ENCODE measurements at places on chromosomes 6 and 20.

DNA sequence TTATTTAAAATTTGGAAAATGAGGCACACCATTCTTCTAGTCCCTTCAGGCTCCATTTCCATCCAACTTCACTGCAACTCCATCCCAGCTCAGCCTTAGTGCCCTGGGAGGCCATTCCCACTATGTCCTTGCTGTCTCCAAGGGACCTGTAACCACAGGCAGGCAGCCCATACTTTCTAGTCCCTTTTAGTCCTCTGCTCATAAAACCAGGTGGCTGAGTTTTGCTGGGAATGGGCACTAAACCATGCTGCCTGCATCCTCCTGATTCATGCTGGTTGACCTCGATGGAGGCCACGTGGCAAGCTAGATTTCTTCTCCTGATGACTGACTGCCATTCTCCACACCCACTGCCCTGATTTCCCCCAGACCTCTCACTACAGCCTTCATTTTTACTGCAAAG, 27.5 kb upstream of the MYMX start:
- DNase-seq, result no peak

DNA sequence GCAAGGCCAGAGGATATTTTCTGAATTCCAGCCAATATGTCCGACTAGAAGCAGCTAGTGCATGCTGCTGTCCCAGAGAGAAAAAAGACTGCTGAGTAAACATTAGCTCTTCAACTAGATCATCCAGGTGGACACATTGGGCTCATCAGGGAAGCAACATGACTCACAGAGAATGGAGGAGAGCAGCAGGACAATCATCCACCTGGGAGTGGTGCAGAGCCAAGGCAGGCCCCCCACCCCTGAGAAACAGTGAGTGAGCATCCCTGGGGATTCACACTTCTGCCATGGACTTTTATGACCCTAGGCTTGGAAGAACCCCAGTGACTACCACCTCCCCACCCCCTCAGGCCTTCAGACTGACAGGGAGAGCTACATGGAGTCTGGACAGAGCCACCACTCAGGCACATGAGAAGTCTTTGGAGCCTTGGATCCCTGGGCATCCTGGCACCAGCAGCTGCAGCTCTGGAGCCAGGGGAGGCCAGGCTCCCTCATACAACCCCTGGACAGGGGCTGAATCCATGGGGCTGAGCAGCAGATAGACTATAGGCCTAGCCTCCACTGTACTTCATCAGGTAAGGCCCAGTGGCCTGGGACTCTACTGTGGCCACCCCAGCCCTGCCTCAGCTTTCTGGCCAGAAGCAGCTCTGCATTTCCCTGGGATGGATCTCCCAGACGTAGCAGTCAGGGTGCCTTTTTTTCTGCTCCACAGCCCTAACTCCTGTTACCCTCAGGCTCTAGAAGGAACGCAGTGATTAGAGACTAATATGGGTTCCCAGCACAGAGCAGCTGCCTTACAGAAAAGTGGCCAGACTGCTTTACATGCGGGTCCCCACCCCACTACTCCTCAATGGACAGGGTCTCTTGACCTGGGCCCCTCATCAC, 82.9 kb upstream of the RNF217 start:
- no peak for DNase-seq

GRCh38 chr6:147621961-147622360, 113.5 kb downstream of the SAMD5 start:
- no peak for DNase-seq

DNA sequence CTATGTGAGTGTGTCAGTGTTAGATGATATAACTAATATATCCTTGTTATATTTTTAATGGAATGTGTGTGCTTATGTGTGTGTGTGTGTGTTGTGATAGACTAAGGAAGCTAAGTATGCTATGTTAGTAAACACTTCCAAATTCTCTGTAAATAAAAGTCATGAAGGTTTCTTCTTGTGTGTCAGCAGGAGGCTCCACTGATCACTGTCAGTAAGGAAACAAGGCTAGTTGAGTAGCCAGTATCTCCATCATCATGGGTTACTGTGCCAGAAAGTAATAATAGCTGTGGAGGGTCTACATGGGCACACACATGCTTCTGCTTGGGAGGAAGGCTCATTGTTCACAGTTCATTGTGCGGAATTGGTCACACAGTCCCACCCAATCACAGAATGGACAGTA, 302.8 kb upstream of the RNF217 start:
- DNase-seq, result no peak

GRCh38 chr20:38298768-38299288, 5.1 kb upstream of the BPI start:
- DNase-seq, result no peak

GRCh38 chr6:5471637-5472398, 210.5 kb downstream of the FARS2 start:
- no peak for DNase-seq

GRCh38 chr6:47135772-47136171, 93.6 kb upstream of the ADGRF1 start:
- no peak for DNase-seq

GRCh38 chr6:161651949-161652348, 378.1 kb upstream of the AGPAT4 start:
- DNase-seq, result no peak

GRCh38 chr6:22099231-22099630, 197.6 kb downstream of the PRL start:
- DNase-seq, result no peak

- no peak for DNase-seq
Observed at GRCh38 chr20:57387463-57387862, 3.7 kb upstream of the RBM38 start.

DNA sequence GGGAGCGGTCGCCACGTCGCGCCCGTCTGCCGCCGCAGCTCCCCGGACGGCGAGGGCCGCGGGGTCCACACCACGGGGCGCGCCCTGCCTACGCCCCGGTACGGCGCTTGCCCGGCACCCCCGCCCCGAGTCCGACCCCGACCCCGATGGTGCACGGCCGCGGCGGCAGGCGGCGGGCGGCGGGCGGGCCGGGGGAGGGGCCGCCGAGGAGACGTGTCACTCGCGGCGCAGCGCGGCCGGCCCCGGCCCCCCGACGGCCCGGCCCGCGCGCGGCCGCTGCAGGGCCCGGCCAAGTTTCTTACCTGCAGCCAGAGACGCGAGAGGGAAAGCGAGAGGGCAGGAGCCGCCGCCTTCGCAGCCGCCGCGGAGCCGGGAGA, 328 bp downstream of the RRBP1 start:
- no peak for DNase-seq

DNA sequence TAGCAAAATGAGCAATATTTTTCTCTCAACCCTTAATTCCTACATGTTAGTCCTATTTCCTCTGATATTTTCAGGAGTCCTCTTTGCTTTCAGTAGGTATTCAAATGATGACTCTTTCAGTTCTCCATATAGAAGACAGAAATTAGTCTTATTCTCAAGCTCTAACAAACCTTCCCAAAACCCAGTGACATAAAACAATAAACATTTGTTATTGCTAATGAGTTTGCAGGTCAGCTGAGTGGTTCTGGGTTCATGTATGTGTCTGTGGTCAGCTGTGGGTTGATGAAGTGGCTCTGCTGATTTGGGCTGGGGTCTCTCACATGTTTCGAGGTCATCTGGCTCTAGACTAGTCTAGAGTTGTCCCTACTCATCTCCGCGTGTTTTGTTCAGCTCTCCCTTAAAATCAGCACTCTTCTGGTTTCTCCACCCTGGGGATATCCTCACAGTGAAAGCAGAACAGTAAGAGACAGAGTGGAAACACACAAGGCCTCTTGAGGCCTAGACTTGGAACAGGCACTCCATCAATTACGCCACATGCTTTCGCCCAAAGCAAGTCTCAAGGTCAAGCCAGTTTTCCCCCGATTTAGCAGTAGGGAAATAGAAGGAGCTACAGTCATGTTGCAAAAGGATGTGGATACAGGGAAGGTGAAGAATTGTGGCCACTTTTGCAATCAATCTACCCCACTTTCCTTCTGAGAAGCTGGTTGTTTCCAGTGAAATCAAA, 273.0 kb downstream of the PLCB1 start:
- no peak for DNase-seq

GRCh38 chr6:170344631-170345576, 38.3 kb downstream of the FAM120B start:
- DNase-seq, result no peak

DNA sequence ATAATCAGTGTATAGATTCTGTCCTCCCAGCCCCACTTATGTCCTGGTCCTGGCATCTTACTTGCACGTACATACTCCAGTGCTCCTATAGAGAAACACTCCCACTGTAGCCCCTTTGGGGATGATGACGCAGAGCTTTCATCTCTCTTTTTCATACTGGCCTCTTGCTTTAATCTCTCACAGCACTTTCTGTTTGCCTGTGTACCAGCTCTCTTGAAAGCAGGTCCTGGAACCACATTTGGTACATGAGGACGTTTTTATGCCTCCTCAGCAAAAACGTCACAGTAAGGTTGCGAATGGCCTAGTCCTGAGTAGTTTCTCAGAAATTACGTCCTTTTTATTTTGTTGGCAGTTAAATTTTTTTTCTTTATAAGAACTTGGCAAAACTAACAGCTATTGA, 10.8 kb downstream of the L3MBTL3 start:
- DNase-seq, result no peak

DNA sequence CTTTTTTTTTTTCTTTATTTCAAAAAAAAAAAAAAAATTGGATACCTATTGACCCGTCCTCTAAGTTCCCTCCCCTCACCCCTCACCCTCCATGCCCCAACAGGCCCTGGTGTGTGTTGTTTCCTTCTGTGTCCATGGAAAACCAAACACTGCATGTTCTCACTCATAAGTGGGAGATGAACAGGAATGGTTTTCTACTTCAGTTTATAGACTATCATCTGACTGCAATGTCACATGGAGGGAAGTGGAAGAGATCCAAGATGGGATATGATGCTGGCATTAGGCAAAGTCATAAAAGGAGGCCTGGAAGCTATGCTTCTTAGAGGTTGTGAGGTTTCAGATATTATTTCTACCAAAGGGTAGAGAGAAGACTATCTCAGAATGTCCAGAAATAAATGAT, 237.5 kb downstream of the MAFB start:
- DNase-seq, result no peak

DNA sequence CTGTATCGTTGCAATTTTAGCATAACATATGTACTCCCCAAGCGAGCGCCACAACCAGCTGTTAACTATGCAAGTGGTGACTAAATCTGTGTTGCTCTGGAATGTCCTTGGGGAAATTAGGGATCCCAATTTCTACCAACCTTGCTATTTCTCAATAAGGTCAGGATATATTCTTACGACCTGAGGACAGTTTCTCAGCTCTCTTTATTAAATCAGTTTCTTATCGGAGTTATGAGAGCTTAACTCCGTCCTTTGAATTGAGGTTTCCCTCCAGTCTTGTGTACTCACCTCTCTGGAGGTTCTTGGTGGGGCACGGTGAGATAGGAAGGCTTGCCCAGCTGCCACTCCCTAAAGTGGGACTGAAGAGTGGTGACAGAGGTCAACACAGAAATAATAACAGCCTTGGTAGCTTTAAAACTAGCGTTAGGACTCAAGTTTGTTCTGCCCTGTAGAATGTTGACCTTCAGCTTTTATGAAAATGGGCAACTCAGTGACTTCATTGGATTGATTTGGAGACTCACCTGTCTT, 694 bp downstream of the MRPS18B start:
- no peak for DNase-seq

DNA sequence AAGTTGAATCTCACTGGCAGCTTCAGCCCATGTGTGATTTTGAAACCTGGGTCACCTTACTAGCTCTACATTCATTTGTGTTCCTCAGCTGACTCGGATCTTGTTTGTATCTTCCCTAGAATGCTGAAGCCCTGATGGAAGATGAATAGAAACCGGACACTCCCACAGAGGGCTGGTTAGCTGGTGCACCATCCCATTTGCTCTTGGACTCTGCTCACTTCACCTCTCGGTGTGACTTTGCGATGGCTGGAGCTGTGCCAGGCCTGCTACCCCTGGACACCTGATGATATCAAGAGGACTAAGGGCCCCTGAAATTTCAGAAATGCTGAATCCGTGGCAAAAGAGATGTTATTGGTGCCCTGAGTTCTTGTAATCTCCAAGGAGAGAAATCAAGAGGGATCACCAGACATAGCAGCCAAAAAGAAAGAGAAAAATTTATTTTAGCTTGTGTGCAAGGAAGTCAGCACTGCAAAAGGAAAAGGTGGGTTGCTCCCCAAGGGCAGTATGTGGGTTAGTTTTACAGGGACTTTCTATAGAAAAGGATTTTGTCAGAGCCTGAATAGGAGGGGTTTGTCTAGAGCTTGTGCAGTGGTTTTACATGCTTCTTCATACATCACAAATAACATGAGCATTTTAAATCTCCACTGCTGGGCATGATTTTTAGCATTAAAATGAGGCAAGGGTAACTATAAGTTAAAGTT, 426.3 kb upstream of the NOX3 start:
- DNase-seq, result no peak

DNA sequence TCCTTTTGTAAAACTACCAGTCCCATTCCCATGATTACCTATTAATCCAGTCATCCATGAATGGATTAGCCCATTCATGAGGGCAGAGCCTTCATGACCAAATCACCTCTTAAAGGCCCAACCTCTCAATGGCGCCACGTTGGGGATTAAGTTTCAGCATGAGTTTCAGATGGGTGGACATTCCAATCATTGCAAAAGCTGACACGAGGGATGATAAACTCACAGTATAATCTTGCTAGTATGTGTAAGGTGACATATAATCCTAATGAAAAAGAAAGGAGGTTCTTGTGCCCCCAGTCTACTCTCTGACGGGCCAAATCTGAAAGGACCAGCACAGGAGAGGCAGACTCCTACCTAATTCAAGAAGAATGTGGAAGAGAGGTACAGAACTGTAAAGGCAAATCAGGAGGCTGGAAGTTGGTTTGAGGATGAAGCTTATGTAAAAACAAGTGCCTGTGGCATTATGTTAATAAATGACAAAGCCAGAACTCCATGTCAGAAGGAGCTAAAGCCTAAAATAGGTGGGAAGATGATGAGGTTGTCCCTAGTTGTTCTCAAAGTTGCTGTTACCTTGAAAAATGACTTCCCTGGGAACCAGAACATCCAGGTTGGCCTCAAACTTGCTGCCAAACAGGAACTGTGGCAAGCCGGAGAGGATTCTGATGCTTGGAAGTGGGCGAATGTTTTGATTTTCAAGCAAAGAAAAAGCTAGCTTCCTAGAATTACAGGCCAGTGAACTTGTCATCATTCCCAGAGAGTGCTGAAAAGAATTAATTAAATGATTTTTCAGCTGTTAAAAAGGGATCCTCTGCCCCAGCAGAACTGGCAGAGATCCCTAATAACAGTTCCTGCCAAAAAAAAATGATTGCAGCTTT, 106.5 kb upstream of the TIAM2 start:
- DNase-seq, result no peak

DNA sequence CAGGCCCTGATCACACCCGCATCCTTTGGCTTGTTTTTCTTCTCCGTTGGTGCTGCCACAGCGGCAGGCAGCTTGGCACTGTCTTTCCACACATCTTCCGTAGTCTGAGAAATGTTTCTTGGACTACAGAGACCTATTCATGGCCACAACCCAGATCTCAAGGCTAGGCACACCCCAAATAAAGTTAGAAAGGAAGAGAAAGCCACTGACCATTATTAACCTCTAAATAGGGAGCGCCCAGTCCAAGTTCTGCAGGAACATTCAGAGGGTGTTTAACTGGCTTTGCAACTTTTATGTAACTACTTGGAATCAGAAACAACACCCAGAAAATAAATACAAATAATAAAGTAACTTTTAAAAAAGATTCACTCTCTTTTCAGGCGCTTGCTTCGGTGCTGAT, 124.8 kb upstream of the NEDD9 start:
- DNase-seq, result no peak

Data from NCI-H187 treated with DMSO at 0.1 percent for 48 hours (cell line).